ENCODE measurements at places on chromosomes 13 and 19.

DNA sequence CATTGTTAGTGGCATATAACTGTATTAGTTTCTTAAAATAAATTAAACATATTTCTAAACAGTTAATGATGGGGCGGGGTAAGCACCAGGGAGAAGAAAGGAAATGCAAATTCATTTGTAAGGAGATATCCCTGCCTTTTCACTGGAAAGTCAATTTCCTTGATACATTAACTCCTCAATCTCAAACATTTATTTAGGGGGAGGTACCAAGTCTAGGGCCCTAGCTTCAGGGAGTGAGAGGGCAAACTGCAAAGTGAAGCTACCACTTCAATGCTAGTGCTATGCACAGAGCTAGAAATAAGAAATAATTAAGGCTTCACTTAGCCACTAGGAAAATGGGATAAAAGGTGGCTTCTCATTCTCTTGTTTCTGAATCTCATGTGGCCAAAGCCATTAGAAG is 115.3 kb upstream of the FNDC3A start:
- DNase-seq: no peak

GRCh38 chr13:21979161-21979806 is 308.4 kb downstream of the FGF9 start:
- no peak for DNase-seq

DNA sequence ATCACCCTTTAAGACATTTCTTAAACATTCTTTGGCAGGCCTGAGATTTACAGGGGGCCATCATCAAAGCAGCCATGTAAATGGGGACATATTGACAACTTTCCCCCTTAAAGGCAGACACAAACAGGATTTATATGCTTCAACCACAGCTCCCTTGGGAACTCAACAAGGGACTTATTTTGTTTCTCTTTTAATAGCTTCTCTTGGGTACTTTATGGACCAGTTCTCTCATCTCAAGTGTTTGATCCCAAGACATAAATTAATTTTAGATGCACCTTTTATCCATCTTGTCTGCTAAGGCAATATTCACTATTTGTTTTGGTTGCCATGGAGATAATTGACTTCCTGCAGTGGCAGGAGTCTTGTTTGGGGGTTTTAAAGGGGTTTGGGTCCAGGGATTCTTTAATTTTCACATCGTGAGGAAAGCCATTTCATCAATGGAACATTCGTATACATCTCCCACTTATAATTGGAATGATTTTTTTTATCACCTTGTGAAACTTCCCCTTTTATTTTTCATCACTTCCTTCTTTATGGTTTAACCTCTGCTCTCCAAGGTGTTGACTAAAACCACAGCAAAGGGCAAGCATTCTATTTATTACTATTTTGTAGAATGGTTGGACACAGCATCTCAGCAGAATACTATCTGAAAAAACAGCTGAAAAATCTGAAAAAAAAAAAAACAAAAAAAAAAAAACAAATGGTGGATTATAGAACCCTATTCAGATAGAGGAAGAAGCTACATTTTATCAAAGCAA is 726.0 kb downstream of the DIAPH3 start:
- DNase-seq: no peak

DNA sequence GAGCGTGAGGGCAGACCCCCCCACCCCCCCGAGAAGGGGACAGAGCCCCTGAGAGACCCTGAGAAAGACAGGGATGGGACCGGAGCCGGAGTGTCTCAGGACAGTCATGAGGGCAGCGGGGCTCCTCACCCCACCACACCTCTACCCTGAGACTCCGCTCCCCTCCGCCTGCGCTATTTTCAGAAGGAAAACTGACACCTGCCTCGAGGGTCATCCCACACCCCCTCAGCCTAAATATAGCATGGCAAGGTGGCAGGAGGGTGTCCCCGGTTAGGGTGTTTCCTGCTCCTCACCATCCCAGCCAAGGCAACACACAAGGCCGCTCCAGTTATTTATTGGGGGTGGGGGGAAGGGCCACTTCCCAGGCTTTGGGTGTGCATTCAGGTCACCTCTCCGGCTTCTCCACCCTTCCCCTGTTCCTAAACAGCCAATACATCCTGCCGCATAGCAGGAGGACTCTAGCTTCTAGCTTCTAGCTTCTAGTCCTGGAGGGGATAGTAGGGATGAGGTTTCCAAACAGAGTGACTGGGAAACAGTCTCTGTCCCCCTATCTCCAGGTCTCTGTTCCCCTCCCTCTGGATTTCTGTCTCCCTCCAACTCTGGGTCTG is 1.4 kb upstream of the NTF4 start:
- DNase-seq: no peak

DNA sequence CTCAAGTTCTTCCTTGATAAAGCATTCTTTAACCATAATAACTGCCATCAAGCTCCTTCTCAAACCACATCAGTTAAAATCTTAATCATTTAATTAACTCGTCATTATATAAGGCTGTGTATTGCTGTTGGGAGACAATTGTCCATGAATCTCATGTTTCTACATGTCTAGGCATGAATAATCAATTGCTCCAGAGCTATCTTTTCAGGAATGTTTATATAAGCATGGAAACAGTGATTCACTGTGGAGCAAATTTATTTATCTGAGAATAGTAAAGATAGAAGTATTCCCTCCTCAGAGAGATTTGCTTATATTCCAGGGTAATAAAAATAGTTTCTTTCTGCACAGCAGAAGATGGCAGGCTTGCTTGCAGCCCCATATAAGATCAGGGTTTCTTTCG is 71.1 kb downstream of the CBY2 start:
- DNase-seq: no peak

DNA sequence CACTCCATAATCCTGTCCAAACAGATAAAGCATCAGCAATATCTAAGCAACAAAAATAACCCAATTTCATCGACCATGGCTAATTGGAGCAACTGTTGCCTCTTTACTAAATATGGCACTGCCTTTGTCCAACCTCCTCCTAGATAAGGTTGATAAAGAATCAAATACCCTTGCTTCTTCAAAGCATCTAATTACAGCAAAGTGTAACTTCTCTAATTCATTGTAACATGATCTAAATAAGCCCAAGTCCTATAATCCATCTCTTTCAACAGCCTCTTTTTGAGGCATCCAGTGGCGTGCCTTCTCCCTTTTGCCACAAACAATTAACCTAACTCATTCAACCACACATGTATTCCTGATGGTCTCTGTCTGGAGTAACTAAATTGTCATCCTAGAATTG is 81.7 kb upstream of the KLHL1 start:
- DNase-seq: no peak
